ENCODE measurements at places on chromosomes 5 and 9. TPM values are rescaled to one million over a fixed set of nuclear protein-coding genes. Genes with fewer than 3 reads are reported as not detected.

DNA sequence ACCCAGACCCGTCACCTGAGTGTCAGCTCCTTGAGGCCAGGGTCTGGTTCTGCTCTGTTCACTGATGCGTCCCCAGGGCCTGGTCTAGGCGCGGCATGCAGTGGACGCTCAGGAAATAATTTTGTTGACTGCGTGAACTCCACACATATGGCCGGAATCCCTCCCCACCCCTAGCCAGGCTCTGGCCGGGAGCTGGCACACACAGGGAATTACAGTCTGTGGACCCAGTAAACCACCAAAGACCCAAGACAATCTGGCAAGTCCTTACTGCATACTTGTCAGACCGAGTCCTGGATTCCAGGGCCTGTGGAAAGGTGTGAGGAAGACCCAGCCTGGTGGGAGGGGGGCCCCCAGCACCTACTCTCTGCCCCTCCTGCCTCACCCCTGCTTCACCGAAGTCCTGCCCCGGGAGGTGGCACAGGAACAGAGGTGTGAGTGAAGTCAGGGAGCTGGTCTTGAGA lies 113.0 kb upstream of the IER5L start:
- peaks cover 11% of the 10 kb centered on the region for H3K4me1 ChIP-seq
- H3K27ac ChIP-seq: no peak overlapping the region
- no peak overlapping the region for H3K4me3 ChIP-seq
- no peaks in the 10 kb centered on the region for H3K36me3 ChIP-seq

The FOXD4L3 gene
- not detected for total RNA-seq

The TMEM8B gene
- 7.5 TPM for total RNA-seq

GRCh38 chr5:157290156-157290980 lies 24.4 kb downstream of the CYFIP2 start:
- no peak overlapping the region for H3K27ac ChIP-seq
- no peak for DNase-seq
- no peak overlapping the region for H3K4me3 ChIP-seq

DNA sequence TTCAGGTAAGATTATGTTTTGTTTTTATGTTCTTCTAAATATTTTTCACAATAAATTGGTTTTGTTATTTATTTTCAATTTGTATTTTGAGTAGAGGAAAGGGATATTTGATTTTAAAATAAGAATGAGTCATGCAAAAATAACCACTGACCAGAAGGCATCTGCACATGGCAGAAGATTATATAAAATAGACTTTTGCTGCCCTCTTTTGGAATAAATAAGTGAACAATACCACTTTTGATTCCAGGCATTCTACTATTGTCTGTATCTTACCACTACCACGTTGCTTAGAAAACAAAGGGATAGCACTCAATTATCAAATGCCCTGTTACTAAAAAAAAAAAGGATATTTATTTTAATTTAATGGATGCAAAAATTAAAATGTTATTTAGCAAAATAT lies 227.3 kb upstream of the ITGA1 start:
- H3K4me1 ChIP-seq: no peaks in the 10 kb centered on the region
- no peaks in the 10 kb centered on the region for H3K36me3 ChIP-seq
- no peak for DNase-seq
- no peak overlapping the region for H3K4me3 ChIP-seq
- no peak overlapping the region for H3K27ac ChIP-seq
- no peaks in the 10 kb centered on the region for H3K27me3 ChIP-seq

The ORM1 gene
- total RNA-seq: not detected

DNA sequence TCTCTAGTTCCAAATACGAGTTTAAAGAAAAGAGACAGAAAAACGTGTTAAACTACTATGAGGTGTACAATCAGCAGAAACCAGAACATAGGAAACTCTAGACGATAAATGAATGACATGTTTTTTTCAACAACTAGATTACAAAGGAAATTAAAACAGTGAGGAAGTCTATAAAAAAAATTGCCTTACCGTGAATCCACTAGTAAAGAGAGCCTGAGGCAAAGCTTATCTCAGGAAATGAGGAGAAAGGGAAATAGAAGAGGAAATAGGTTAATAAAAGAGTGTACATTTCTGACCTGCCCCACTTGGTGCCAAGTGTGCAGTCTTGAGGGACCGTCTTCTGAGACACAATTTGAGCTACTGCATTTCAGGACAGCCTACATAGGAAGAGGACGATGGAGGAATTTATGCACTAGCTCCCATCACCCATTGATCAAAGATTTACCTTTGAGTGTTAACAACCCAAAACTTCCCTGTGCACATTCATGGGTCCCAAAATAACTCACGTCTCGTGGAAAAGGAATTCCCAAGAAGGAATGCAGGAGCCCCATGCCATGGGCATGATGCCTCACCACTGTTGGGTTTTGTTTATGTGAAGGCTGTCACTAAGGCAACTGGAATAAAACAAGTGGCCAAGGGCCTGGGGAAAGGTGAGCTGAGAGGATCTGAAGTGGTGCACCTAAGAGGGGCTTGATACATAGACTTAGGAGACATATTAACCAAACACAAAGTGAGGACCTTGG lies 53.6 kb upstream of the SLC1A3 start:
- H3K4me1 ChIP-seq: no peaks in the 10 kb centered on the region
- H3K4me3 ChIP-seq: no peak overlapping the region
- DNase-seq: no peak

The CPLANE1 gene
- 6.4 TPM for total RNA-seq

GRCh38 chr9:113537229-113537810 lies 73.8 kb downstream of the RGS3 start:
- no peak overlapping the region for H3K27ac ChIP-seq
- H3K4me1 ChIP-seq: peaks cover 12% of the 10 kb centered on the region
- no peaks in the 10 kb centered on the region for H3K27me3 ChIP-seq
- no peak overlapping the region for H3K4me3 ChIP-seq

DNA sequence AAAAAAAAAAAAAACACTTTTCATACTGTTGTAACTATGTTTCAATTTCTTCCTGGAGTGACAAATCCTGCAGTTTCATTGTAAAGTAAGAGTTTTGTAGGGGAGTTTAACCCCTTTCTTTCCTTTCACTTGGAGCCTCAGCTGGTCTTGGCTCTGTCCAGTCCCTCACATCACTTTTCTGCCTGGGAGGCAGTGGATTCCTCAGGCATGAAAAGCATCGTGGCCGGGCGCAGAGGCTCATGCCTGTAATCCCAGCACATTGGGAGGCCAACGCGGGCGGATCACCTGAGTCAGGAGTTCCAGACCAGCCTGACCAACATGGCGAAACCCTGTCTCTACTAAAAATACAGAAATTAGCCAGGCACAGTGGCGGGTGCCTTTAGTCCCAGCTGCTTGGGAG lies 45.6 kb upstream of the MYO10 start:
- no peaks in the 10 kb centered on the region for H3K27me3 ChIP-seq
- H3K4me3 ChIP-seq: no peak overlapping the region
- no peaks in the 10 kb centered on the region for H3K36me3 ChIP-seq
- H3K27ac ChIP-seq: no peak overlapping the region
- DNase-seq: no peak

DNA sequence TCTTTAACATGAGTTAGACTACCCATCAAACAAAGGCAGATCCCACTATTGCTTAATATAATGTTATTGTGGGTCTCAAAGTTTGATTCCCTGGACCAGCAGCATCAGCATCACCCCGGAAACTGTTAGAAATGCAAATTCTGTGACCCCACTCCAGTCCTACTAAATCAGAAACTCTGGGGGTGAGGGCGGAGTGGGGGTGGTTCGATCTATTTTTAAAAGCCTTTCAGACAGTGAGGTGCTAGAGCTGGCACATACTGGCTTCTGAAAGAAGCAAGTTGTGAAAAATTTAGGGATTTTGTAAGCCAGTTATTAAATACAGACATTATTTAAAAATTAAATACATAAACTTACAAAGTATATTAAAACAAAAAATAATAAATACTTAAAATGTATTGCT lies 513.2 kb downstream of the NFIB start:
- H3K27me3 ChIP-seq: no peaks in the 10 kb centered on the region
- no peak for DNase-seq
- H3K36me3 ChIP-seq: no peaks in the 10 kb centered on the region

DNA sequence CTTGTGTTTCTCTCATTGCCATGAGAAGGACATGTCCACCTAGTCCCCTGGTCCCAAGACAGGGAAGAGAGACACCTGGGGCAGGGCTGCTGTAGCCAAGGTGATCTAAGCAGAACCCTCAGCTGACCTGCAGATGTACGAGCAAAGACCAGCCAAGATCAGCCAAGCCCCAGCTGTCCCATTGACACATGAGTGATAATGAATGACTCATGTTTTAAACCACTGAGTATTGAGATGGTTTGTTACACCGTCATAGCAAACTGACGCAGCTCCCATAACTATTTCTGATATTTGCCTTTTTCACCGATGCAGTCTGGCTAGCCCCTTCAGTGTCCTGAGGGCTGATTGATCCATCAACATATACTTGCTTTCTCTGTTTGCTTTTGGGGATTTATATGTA lies 6.7 kb downstream of the OR1K1 start:
- no peak for DNase-seq
- no peaks in the 10 kb centered on the region for H3K36me3 ChIP-seq
- H3K27me3 ChIP-seq: no peaks in the 10 kb centered on the region
- no peak overlapping the region for H3K27ac ChIP-seq
- H3K4me3 ChIP-seq: no peak overlapping the region
- H3K4me1 ChIP-seq: no peaks in the 10 kb centered on the region

- H3K36me3 ChIP-seq: no peaks in the 10 kb centered on the region
- no peaks in the 10 kb centered on the region for H3K27me3 ChIP-seq
- H3K27ac ChIP-seq: peak overlapping the region; percentile 50
- DNase-seq: no peak
- H3K4me1 ChIP-seq: no peaks in the 10 kb centered on the region
- no peak overlapping the region for H3K4me3 ChIP-seq
Measured at GRCh38 chr5:175895215-175895614, 23.8 kb downstream of the CPLX2 start.

- no peaks in the 10 kb centered on the region for H3K36me3 ChIP-seq
- H3K27me3 ChIP-seq: no peaks in the 10 kb centered on the region
- no peak overlapping the region for H3K4me3 ChIP-seq
- no peak for DNase-seq
- H3K4me1 ChIP-seq: peaks cover 4% of the 10 kb centered on the region
Measured at GRCh38 chr5:134519989-134520388, 5.5 kb upstream of the JADE2 start.

- DNase-seq: no peak
- no peaks in the 10 kb centered on the region for H3K27me3 ChIP-seq
- H3K27ac ChIP-seq: no peak overlapping the region
- H3K4me3 ChIP-seq: no peak overlapping the region
Measured at GRCh38 chr5:884345-885126, 8.1 kb downstream of the BRD9 start.

The HAPLN1 gene
- 1.3 TPM for total RNA-seq

DNA sequence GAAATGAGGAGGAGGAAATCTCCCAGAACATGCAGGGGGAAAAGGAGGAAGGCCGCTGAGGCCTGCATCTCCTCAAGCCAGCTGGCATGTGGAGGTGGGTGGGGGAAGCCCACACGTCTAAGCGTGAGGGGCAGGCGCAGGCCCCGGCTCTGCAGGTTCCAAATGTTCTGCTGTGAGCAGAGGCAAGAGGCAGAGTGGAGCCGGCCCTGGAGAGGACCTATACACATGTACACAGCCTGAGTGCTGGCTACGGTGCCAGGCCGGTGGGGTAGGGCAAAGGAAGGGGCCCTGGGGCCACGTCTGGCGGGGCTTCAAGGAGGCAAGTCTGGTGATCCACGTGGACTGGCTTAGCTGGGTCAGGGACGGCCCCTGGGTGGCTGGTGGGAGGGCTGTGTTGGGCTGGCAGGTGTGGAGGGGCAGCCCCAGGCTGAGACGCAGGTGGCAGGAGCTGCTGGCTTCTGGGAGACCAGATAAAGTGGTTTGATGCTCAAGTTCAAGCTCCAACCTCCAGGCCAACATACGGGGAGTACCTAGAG lies 26.4 kb downstream of the LPCAT1 start:
- no peak overlapping the region for H3K27ac ChIP-seq
- DNase-seq: no peak
- H3K36me3 ChIP-seq: peaks cover 17% of the 10 kb centered on the region
- H3K27me3 ChIP-seq: no peaks in the 10 kb centered on the region

The LSM11 gene
- 3.9 TPM for total RNA-seq

GRCh38 chr9:3179711-3180110 lies 335.8 kb upstream of the PUM3 start:
- H3K27ac ChIP-seq: no peak overlapping the region
- H3K4me1 ChIP-seq: no peaks in the 10 kb centered on the region
- H3K27me3 ChIP-seq: peaks cover 29% of the 10 kb centered on the region
- no peaks in the 10 kb centered on the region for H3K36me3 ChIP-seq

DNA sequence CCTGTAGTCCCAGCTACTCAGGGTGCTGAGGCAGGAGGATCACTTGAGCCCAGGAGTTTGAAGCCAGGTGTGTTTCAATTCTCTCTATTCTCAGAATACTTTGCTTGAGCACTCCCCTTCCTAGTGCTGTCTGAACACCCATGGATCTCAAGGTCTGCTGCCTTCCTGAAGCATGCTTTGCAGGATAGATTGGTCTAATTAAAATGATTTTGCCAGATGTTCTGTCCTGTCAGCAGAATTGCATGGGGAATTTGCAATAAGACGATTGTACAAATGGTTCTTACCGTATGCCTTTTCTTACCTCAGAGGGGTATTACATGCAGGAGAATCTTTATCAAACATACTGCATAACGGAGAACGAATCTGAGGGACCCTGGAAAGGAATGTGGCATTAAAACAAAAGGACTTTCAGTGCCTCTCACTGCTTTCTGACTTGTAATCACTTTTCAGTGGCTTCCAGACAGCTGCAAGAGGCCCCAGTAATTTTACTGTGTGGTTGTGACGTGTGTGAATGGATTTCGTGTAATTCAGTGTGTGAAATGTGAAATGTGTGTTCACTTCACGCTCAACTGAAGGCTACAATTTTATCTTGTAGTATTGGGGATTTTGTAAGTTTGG lies 587.2 kb upstream of the SEMA6A start:
- H3K27ac ChIP-seq: no peak overlapping the region
- no peaks in the 10 kb centered on the region for H3K27me3 ChIP-seq
- no peaks in the 10 kb centered on the region for H3K36me3 ChIP-seq
- no peaks in the 10 kb centered on the region for H3K4me1 ChIP-seq
- no peak for DNase-seq

DNA sequence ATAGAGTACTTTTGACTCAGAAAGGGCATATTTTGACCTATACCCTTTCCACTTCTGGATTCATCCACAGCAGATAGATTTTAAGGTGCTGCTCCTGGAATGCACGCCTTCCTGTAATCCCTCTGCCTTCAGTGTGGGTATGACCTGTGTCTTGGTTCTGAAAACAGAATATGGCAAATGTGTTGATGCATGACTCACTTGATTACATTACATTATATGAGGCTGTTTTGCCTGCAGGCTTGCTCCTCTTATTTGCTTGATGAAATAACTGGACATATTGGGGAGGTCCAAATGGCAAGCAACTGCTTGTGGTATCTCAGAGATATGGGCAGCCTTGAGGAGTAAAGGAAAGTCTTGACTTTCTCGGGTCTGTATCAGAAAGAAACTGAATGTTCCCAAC lies 468.6 kb downstream of the CDH18 start:
- H3K27ac ChIP-seq: no peak overlapping the region
- DNase-seq: no peak
- no peak overlapping the region for H3K4me3 ChIP-seq
- H3K36me3 ChIP-seq: no peaks in the 10 kb centered on the region
- H3K27me3 ChIP-seq: no peaks in the 10 kb centered on the region

DNA sequence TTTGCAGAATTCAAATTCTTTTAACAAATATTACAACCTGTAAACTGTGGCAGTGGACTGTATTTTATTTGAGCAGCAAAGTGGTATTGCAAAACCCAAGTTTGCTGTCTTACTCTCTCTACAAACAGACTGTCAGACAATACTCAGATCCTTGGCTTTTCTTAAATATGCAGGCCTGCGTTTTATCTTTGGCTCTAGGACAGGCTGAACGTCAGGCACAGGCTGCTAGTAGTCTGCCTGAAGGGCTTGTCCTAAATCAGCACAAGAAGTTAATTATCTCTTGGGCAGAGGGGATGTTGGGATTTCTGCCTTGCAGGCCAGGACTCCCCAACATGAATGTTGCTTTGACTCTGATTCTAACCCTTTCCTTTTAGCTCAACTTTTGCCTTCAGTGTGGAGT lies 147.5 kb downstream of the SLIT3 start:
- no peaks in the 10 kb centered on the region for H3K27me3 ChIP-seq
- no peak for DNase-seq
- H3K4me1 ChIP-seq: peaks cover 5% of the 10 kb centered on the region
- no peak overlapping the region for H3K4me3 ChIP-seq

Measured in H1 (cell line).